ENCODE measurements at places on chromosomes 7 and 10. TPM values are rescaled to one million over a fixed set of nuclear protein-coding genes. Genes with fewer than 3 reads are reported as not detected.

NPFFR1 gene
- 0.06 TPM for total RNA-seq

PRF1 gene
- not detected for total RNA-seq

PRTFDC1 gene
- total RNA-seq: 6.6 TPM

C7orf33 gene
- total RNA-seq: not detected

TMEM270 gene
- not detected for total RNA-seq

KIAA1549 gene
- 17.6 TPM for total RNA-seq

ICA1 gene
- total RNA-seq: 36.9 TPM

DNA sequence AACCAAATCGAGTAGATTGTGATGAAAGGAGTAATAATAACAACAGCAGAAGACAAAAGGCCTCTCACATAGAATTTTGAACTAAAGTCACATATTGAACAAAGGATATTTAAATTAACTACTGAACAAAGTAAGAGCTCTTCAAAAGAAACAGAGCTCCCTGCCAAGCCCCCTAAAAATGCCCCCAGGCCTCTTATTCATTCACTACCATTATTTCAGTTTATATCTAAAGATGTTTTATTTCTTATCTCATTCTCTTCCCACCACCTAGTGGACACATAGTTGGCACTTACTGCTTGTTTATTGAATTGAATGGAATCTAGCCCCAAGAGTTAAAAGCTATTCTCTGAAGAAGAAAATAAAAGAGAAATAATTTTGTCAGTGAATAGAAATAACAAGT lies 37.4 kb downstream of the VCL start:
- DNase-seq: no peak

DNA sequence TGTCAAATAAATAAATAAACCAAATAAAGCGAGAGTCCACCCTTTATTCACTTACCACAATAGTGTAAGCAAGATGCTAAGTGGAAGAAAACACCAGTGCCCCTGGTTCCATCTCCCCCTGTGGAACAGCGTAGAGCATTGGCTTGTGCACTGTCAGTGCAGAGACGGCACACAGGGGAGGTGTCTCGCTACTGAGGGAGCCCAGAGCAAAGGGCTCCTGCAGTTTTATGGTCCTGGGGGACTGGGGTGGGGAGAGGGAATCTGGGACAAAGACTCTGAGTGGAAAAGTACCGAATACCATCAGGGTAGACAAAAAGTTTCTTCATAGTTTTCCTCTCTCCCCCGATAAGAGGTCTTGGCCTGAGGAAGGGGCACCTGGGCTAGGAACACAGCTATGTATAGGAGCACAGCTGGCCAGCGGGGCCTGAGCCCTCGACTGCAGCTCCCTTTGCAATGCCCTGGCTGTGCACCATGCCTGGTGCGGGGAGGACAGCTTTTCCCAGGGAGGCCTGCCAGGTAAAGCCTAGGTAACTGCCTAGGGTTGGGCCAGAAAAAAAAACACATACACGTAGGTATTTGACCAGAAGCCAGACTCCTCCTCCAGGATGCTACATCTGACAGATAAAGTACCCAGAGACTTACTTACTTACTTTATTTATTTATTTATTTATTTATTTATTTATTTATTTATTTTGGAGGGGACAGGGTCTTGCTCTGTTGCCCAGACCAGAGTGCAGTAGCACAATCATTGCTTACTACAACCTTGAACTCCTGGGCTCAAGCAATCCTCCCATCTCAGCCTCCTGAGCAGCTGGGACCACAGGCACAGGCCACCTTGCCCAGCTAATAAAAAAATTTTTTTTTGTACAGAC lies 88.8 kb upstream of the KIF5B start:
- DNase-seq: no peak

DNA sequence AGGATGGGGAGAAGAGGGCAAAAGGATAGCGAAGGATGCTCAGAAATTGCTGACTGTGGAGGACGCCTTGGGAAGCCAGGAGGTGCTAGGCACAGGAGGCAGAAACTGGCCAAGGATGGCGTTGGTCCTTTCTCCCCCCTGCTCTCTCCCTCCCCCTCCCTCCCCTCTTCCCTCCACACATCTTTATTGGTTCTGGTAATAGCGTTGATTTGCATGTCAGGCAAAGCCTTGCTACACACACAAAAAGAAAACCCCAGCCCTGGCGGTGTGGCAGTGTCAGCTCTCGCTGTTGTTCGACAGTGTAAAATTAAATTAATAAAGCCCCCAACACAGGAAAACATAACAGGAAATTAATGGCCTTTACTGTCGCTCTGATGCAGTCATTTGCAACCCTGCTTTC lies 47.2 kb downstream of the PAX2 start:
- DNase-seq: no peak

DNA sequence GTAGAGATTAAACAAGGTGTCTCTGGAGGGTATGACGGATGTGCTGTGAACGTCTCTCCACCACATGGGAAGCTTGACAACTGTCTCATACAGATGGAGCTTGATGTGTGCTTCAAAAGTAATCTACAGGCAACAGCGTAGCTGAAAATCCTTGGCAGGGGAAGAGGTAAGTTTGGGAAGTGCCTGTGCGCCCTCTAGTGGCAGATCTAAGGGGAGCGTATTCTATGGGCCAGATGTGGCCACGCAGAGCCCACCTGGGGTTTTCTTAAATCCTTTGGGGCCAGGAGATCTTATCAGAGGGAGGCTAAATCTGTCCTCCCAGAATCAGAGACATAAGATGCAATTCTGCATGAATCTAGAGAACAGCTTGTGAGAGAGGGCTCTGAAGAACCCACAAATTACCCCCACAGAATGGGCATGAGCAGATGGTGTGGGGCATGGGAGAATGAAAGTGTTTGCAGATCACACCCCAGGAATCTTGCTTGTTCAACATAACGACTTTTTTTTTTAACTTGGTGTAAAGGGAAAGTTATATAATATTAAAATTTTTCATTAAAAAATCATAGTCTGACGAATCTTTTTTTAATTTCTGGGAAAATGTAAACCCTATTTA lies 91.2 kb upstream of the MPP7 start:
- DNase-seq: peak; percentile 84

DNA sequence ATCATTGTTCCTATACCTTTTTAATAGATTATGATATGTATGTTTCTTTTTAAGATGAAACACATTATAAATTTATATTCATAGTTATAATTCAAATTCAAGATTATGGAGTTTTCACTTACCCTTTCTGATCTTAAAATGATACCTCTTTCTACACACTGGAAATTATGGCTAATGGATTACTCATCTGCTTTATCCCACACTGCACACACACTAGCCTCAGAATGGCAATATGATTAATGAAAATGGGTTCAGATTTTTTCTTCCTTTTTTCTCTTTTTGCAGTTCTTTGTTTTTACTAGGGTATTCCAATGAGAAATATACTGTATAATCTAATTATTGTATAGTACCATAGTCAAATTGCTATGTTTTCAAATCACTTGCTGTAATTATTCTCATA lies 82.3 kb upstream of the FZD1 start:
- DNase-seq: no peak

DNA sequence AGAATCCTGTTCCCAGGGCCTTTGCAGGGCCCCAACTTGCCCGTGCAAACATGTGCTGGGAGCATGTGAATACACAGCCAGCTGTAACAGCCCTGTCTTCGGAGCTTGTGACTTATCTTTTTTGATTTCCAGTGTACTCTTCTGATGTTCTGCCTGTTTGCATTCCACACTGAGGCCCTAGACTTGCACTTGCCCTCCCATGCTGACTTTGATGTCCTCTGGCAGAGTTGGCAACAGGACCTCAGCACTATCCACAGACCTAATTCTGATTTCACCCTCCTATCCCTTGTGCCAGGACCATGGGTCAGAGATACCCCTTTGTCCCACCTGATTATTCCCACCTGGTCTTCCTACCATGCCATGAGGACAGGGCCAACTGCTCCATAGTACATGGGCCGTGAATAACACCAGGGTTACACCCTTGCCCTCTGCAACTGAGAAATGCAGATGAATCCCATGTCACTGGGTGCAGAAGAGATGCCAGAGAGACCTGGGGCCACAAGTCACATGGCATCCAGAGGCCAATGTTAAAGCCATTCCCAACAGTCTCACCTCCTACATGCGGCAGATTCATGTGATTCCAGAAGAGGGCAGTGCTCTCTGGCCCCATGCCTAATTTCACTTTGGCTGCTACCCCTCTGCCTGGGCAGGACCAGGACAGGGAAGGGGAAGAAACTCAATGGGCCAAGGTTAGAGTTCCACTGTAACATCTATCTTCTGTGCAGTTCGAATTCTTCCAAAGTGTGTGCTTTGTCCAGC lies 43.0 kb downstream of the SCRN1 start:
- DNase-seq: no peak

GRCh38 chr10:58755677-58756076 lies 243.0 kb downstream of the BICC1 start:
- no peak for DNase-seq

- no peak for DNase-seq
Measured at GRCh38 chr7:137408126-137408525, 64.6 kb upstream of the PTN start.

DNA sequence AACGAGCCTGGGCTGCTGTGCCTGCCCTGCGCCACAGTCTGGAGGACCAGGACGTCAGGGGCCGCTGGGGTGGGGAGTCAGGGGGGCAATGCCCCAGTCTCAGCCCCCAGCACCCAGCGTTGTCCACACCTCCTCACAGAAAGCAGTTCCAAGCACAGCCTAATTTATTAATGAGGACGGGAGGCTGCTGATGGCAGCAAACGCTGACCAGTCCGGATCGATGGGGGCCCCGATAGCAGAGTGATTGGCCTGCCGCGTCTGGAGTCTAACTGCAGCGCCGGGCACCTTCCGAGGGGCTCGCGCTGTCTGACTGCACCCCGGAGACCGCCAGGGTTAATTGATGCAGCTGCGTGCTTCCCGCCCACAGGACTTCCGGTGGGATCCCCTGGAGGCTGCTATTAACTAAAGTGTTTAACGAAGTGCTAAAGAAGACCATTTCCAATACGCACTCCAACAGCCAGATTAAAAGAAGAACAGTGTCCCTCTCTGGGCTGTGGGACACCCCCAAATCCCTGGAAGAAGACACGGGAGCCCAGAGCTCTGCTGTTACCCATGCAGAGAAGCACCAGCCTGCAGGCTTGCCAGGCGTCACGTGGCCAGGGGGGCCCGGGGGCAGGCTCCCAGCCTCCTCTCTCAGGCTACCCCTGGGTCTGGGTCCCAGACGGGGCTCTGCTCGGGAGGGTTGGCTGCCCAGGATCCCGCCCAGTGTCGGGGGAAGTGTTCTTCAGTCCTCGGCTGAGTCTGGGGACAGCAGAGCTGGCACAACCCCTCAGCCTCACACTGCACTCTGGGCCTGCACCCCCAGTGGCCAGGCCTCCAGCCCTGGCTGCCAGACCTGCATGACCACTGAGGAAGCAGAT lies 63.8 kb downstream of the MICALL2 start:
- no peak for DNase-seq

DNA sequence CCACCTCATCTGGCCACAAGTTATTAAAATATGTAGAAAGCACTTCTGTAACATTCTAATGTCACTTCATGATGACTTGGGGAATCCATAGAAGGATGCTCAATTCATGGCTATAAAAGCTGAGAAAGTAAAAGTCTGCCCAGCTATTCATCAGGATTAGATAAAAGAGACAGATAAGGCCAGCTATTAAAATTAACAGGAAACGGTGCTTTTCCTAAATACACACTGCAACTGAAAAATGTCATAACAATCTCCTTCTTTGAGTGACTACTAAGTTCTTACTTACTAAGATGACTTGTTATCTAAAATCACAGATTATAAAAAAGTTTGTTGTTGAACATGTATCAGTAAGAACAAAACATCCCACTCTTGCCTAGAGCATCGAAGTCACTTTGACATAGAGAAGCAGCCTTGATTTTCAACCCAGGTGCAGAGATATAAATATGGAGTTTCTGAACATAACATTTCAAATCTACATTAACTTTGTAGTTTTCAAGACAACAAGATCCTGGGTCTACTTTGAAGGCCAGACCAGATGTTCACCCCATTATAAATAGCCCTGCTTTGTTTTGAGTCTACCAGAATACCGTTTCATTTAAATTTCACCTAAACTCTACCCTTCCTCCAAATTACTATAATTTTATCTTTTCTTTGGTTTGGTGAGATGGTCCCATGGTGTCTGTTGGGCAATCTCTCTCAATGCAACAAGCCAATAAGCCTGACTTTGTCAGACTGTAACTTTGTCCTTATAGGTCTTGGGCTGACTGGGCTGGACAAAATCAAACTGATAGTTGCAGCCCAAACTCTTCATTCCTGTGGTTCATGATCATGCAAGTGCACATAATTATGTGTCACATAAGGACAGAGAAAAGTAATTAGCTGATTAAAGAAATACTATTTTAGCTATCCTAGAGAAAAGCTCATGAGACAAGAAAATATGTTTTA lies 24.0 kb downstream of the HYCC1 start:
- DNase-seq: no peak

DNA sequence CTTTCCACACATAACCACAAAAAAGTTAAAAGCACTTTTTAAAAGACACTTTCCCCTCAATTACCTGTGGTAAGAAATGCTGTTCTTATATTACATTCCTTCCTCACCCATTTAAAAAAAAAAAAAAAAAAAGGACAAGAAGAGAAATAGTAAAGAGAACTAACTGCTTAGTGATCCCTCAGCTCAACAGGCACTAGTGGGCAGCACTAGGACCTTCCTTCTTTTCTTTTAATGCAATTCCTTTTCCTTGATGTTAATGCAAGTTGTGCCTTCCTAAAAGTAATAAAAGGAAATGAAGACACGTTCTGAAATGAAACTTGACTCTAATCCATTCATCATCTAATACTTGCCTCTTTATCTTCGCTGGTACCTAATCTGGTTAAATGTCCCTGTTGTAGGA lies 189.7 kb downstream of the TCF7L2 start:
- DNase-seq: no peak

GRCh38 chr7:140649556-140650205 lies 9.1 kb upstream of the DENND2A start:
- no peak for DNase-seq

GRCh38 chr7:111282626-111283025 lies 191.7 kb downstream of the LRRN3 start:
- no peak for DNase-seq

- no peak for DNase-seq
Measured at GRCh38 chr7:85757348-85757747, 570.5 kb upstream of the SEMA3D start.

- no peak for DNase-seq
Measured at GRCh38 chr7:14630048-14630447, 272.5 kb downstream of the DGKB start.

- no peak for DNase-seq
Measured at GRCh38 chr10:31773749-31774298, 154.8 kb downstream of the ARHGAP12 start.

- no peak for DNase-seq
Measured at GRCh38 chr7:19333706-19334105, 188.5 kb upstream of the FERD3L start.
